B cell (primary cell): ENCODE measurements at places on chromosomes 13 and 19. TPM values are rescaled to one million over a fixed set of nuclear protein-coding genes. Genes with fewer than 3 reads are reported as not detected.
A peak's percentile ranks its signal among the peaks of the same experiment; 100 is the strongest.

- H3K27ac ChIP-seq, result no peak overlapping the region
- H3K36me3 ChIP-seq, result no peaks in the 10 kb centered on the region
- DNase-seq, result no peak
- H3K4me3 ChIP-seq, result no peak overlapping the region
These were observed 120.7 kb upstream of the OBI1 start for GRCh38 chr13:78779608-78780007.

DNA sequence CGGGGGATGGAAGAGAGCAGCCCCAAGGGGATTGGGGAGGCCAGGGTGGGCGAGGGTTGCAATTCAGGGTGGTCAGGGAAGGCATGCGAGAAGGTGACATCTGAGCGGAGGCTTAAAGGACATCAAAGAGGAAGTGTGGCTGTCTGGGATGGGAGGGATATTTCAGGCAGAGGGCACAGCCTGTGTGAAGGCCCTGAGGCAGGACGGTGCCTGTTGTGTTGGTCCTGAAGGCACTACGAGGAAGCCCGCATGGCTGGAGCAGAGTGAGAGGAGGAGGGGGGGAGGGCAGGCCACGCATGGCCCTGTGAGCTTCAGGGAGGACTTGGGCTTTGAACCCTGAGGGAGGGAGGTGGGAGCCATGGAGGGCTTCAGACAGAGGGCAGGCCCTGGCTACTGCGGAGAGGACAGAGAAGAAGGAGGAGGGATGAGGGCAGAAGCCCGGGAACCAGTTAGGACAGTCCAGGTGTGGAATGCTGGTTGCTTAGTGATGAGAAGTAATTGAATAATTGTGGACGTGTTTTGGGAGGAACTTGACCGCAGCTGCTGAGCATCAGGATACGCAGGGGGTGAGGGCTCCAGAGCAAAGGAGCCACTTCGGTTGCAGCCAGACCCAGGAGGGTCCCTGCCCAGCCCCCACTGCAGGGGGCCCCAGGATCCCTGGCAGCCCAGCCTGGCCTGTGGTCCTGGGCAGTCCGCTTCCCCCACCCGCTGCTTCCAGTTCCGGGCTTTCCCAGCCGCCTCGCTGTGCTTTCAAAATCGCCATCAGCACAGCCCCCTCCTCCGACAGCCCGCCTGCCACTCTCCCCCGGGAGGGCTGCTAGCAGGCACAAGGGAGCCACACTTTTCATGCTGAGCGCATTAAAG is 6.2 kb downstream of the TLE6 start:
- H3K4me3 ChIP-seq, result peak overlapping the region; percentile 2
- no peak overlapping the region for H3K27ac ChIP-seq
- peaks cover 14% of the 10 kb centered on the region for H3K4me1 ChIP-seq
- peaks cover 15% of the 10 kb centered on the region for H3K27me3 ChIP-seq
- H3K36me3 ChIP-seq, result no peaks in the 10 kb centered on the region

GRCh38 chr19:48874303-48875135 is 2.3 kb downstream of the PPP1R15A start:
- H3K36me3 ChIP-seq, result no peaks in the 10 kb centered on the region
- no peaks in the 10 kb centered on the region for H3K27me3 ChIP-seq
- H3K4me1 ChIP-seq, result peaks cover 30% of the 10 kb centered on the region
- H3K27ac ChIP-seq, result peak overlapping the region; percentile 96
- peak; percentile 65 for DNase-seq

DNA sequence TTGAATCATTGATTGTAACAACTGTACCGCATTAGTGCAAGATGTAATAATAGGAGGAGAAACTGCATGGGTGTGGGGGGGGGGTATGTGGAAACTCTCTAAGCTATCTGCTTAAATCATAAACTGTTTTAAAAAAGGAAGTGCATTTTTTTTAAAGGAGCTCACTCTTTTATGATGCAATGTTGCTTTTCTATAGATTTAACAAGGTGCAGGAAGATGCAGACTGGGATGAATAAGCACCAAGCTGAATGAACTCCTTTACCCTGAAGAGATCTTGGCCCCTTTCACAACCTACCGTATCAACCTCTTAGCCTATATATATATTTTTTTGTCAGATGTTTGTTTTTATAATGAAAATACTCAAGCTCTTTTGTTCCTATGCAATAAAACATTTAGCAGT is 95.9 kb downstream of the AKAP11 start:
- no peak for DNase-seq
- no peaks in the 10 kb centered on the region for H3K36me3 ChIP-seq
- peaks cover 6% of the 10 kb centered on the region for H3K4me1 ChIP-seq
- no peaks in the 10 kb centered on the region for H3K27me3 ChIP-seq
- H3K27ac ChIP-seq, result no peak overlapping the region
- H3K4me3 ChIP-seq, result no peak overlapping the region

DNA sequence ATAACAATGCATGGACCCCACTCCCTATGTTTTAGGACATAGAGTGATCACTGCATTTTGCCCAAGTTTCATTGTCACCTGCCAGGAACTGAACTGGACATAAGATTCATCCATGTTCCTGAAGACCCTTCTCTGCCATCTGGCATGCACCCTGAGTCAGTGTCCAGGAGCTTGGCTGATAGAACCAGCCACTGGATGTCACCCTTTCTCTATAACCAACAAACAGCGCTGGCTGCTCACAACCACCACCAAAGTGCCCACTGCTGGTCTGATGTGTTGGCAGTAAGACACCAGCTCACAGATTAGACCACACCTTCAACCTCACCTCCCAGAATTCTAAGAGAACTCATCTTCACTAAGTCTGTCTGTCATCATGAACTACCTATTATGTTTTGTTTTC is 333.4 kb downstream of the ITGBL1 start:
- no peaks in the 10 kb centered on the region for H3K36me3 ChIP-seq
- no peaks in the 10 kb centered on the region for H3K4me1 ChIP-seq
- no peaks in the 10 kb centered on the region for H3K27me3 ChIP-seq

GRCh38 chr13:76570510-76570971 is 315.7 kb downstream of the KCTD12 start:
- no peak overlapping the region for H3K4me3 ChIP-seq
- H3K27me3 ChIP-seq, result no peaks in the 10 kb centered on the region
- H3K27ac ChIP-seq, result no peak overlapping the region
- no peaks in the 10 kb centered on the region for H3K4me1 ChIP-seq
- H3K36me3 ChIP-seq, result no peaks in the 10 kb centered on the region

GRCh38 chr13:77811381-77811780 is 107.2 kb downstream of the EDNRB start:
- DNase-seq, result no peak
- no peaks in the 10 kb centered on the region for H3K27me3 ChIP-seq
- H3K4me1 ChIP-seq, result no peaks in the 10 kb centered on the region
- H3K27ac ChIP-seq, result no peak overlapping the region
- no peaks in the 10 kb centered on the region for H3K36me3 ChIP-seq

GRCh38 chr13:84553227-84553626 is 671.0 kb upstream of the SLITRK1 start:
- DNase-seq, result no peak
- H3K27me3 ChIP-seq, result no peaks in the 10 kb centered on the region
- H3K4me3 ChIP-seq, result no peak overlapping the region
- no peaks in the 10 kb centered on the region for H3K4me1 ChIP-seq

DNA sequence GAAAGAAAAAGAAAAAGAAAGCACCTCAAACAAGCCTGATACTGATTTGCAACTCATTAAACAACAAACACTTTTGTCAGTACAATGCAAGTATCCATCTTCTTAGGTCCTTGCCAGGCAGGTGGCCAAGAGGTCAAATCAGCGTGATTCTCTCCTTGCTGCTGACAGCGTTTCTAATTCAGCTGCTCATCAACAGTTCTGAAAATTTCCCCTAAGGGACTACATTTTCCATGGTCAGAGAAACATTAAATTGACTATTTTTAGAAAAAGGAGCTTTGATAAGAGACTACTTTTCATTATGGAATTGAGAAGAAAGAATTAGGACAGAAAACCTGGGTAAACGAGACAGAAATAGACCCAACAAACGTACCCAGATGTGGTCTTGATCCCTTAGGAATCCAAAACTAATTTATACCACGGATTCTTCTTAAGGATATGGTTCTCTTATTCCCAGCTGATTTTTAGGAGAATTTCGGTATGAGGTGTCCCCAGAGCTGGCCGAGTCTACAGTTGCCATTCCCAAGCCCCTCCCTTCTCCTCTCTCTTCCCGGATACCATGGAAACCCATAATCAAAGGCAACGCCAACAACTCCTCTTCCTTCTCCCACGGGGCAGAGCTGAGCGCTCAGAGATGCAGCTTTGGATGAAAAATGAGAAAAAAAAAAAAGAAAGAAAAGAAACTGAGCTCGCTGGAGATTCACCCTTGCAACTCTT is 29.5 kb upstream of the CEBPG start:
- peaks cover 6% of the 10 kb centered on the region for H3K27me3 ChIP-seq
- H3K4me3 ChIP-seq, result no peak overlapping the region
- H3K36me3 ChIP-seq, result no peaks in the 10 kb centered on the region

- no peaks in the 10 kb centered on the region for H3K36me3 ChIP-seq
- no peak for DNase-seq
- no peak overlapping the region for H3K27ac ChIP-seq
- no peaks in the 10 kb centered on the region for H3K4me1 ChIP-seq
- H3K27me3 ChIP-seq, result no peaks in the 10 kb centered on the region
These were observed 416.1 kb downstream of the ZNF536 start for GRCh38 chr19:30788105-30788765.

DNA sequence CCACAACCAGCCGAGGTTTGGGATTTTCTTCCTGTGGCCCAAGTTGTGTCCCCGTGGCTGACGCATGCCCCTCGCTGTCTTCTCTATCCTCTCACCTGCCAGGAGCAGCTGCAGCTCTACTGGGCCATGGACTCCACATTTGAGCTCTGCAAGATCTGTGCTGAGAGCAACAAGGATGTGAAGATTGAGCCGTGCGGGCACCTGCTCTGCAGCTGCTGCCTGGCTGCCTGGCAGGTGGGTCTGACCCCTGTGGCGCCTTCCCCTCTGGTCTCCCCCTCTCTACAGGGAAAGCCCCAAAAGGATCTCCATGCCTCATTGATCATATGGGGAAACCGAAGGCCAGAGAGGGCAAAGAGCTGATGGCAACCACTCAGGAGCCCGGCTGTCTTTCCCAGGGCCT is 14.6 kb downstream of the CBLC start:
- H3K27me3 ChIP-seq, result peaks cover 2% of the 10 kb centered on the region
- no peak overlapping the region for H3K4me3 ChIP-seq
- H3K27ac ChIP-seq, result no peak overlapping the region
- DNase-seq, result no peak
- no peaks in the 10 kb centered on the region for H3K36me3 ChIP-seq
- peaks cover 15% of the 10 kb centered on the region for H3K4me1 ChIP-seq

- H3K27ac ChIP-seq, result no peak overlapping the region
- H3K4me3 ChIP-seq, result peak overlapping the region; percentile 33
- peaks cover 24% of the 10 kb centered on the region for H3K4me1 ChIP-seq
- peak; percentile 12 for DNase-seq
- H3K27me3 ChIP-seq, result no peaks in the 10 kb centered on the region
These were observed 9.5 kb upstream of the SHKBP1 start for GRCh38 chr19:40567040-40567749.

- H3K4me1 ChIP-seq, result peaks cover 15% of the 10 kb centered on the region
- H3K27ac ChIP-seq, result peak overlapping the region; percentile 86
- peaks cover 3% of the 10 kb centered on the region for H3K36me3 ChIP-seq
These were observed 843 bp downstream of the ZNF610 start for GRCh38 chr19:52336791-52337381.

DNA sequence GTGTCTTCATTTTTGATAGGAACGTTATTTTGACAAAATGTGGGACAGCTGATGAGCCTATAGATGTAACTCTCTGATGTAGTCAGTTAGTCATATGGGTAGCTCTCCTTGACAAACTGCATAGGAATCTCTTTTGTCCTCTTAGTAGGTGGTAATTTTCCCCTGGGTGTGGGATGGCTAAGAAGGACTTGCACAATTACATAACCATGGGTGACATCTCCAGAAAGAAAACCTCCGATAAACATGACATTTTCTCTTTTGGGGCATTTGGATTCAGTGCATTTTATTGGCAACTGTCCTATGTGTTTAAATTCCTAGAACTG is 41.8 kb downstream of the IGFL3 start:
- no peak for DNase-seq
- H3K27me3 ChIP-seq, result no peaks in the 10 kb centered on the region
- no peak overlapping the region for H3K27ac ChIP-seq
- no peaks in the 10 kb centered on the region for H3K4me1 ChIP-seq

DNA sequence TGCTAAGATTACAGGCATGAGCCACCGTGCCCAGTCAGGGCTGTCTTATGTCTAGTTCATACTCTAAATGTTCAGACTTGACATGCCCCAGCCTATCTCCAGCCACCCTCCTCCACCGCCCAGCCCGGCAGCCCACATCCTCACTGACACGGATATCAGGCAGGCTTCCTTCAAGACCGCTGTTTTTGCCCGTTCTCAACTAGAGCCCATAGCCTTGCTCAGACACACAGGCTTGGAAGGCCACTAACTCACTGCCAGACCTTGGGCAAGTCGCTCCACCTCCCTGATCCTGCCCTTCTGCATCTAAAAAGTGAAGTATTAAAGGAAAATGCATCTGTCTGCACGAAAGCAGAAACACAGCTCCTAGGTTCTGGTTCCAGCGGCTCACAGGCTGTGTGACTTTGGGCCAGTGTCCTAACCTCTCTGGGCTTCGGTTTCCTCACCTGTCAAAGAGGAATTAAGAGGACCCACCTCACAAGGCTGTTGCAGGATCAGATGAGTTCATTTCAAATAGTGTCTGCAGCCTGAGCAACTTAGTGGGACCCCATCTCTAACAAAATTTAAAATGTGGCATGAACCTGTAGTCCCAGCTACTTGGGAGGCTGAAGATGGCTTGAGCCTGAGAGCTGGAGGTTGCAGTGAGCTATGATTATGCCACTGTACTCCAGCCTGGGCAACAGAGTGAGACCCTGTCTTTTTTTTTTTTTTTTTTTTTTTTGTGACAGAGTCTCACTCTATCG is 14.5 kb upstream of the CERS4 start:
- no peaks in the 10 kb centered on the region for H3K27me3 ChIP-seq
- H3K36me3 ChIP-seq, result no peaks in the 10 kb centered on the region
- peak overlapping the region; percentile 23 for H3K4me3 ChIP-seq
- H3K4me1 ChIP-seq, result peaks cover 67% of the 10 kb centered on the region

GRCh38 chr19:2426611-2427428 is 566 bp downstream of the TIMM13 start:
- DNase-seq, result no peak
- H3K27ac ChIP-seq, result peak overlapping the region; percentile 20
- no peaks in the 10 kb centered on the region for H3K27me3 ChIP-seq
- peaks cover 15% of the 10 kb centered on the region for H3K4me1 ChIP-seq
- peak overlapping the region; percentile 90 for H3K4me3 ChIP-seq

The OR7D2 gene
- 0.07 TPM in 1 of 2 replicates, not detected in the other for total RNA-seq

The PEX11G gene
- 0.62 and 0.68 TPM in 2 replicates for total RNA-seq

The TMEM272 gene
- not detected in 2 replicates for total RNA-seq

The ZNF211 gene
- 53.5 and 53.6 TPM in 2 replicates for total RNA-seq

The NKPD1 gene
- total RNA-seq, result 0.27 TPM in 1 of 2 replicates, not detected in the other

The SMIM7 gene
- 132 and 133 TPM in 2 replicates for total RNA-seq

The SHISA7 gene
- not detected in 2 replicates for total RNA-seq

The GPR183 gene
- 240 and 256 TPM in 2 replicates for total RNA-seq
